Panc1 (cell line): ENCODE measurements at places on chromosomes 2 and 18.

- DNase-seq, result no peak
Measured at GRCh38 chr2:22454826-22455485, 930.0 kb upstream of the KLHL29 start.

- no peak for DNase-seq
Measured at GRCh38 chr2:99652862-99653261, 163.0 kb upstream of the REV1 start.

GRCh38 chr2:98157557-98157956, 70.6 kb downstream of the VWA3B start:
- DNase-seq, result no peak

DNA sequence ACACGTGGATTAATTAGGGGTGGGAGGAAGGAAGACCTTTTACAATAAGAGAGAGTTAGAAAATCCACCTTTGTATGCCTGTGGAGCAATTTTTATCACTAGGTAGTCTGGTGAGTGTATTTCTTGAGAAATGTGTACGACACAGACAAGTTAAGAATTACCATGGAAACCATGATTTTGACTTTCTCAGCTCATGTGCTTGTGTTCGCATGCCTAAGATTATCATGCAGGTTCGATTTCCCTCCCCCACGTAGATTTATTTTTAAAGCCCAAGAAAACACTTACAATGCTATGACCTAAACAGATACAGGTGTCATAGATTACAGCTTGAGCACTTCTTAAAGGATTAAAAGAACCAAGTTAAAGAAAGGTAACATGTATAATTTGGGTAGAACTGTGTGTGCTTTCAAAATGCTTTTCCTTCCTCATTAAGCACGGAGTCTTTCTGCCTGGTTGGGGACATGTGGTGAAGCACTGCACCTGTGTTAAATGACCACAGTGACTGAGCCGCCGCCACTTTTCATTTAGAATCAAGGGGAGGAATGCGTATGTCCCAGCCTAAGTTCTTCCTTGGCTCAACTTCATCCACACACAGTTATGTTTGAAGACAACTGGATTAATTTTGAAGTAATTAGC, 16.6 kb downstream of the SERTAD2 start:
- DNase-seq, result no peak

DNA sequence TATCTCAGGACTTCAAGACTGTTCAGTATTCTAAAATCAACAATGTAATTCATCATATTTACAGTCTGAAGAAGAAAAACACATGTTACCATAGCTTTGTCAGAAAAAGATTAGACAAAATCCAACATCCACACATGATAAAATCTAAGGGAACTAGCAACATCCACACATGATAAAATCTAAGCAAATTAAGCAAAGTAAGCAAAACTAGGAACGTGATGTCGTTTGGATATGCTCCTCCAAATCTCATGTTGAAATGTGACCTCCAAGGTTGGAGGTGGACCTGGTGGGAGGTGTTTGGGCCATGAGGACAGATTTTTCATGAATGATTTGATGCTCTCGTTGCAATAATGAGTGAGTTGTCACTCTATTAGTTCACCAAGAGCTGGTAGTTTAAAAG, 717.3 kb upstream of the HS6ST1 start:
- no peak for DNase-seq

DNA sequence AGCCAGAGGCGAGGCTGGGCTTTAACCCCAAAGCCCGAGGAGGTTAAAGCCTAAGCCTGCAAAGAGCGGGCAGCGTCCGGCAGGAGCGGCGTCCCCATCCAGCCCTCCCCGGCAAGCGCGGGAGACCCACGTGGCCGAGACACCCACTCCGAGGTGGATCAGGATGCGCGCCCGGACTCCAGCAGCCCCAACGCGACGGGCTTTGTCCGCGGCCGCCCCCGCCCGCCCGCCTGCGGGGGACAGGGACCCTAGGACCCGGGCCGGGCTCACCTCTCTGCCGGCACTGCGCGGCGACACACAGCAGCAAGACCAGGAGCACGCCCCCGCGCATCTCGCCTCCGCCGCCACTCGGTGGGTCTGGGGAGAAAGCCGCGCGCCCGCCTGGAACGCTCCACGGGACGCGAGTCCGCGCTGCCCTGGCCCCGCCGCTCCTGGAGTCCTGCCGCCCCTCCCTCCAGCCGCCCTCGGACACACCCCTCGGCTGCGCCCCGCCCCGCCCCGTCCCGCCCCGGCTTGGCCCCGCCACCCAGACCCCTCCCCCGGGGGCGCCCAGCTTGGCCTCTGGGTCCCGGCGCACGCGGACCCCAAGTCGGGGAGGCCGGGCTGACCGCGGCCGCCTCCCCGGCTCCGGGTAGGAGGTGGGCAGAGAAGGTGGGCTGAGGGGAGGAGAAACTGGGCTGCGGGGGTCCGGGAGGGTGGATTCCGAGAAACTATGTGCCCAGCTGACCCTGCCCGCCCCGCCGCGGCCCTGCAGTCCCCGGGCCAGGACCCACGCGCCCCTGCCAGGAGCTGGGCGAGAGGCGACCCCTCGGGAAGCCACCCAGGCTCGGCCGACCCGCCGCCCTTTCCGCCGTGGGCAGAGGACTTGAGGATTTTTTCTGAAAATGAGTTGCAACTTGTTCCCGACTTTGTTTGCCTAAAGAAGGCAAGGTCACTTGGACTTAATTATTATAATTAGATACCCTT, at the start of gene LAMA1:
Gene LAMA1 (minus strand): TSS at position 408 of the 966 bp plus-strand sequence. CDS start 77 bp downstream, at position 331.
- DNase-seq, result no peak

- DNase-seq, result no peak
Measured at GRCh38 chr2:213098612-213099011, 52.8 kb downstream of the IKZF2 start.

DNA sequence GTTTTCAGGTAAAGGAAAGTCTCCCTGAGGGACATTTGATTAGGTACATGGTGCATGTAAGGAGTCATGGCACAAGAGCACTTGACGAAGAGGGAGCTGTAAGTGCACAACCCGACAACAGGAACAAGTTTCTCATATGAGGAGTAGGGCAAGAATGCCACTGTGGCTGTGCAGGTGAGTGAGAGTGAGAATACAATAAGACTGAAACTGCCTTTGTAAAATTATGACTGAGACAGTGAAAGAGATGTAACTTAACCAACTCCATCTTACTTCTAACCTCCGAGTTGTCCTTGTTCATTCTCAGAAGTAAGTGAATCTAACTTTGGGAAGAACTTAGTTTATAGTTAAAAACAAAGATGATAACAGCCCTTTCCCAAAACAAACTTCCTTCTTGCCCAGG, 1025.8 kb upstream of the CNTNAP5 start:
- DNase-seq, result no peak

DNA sequence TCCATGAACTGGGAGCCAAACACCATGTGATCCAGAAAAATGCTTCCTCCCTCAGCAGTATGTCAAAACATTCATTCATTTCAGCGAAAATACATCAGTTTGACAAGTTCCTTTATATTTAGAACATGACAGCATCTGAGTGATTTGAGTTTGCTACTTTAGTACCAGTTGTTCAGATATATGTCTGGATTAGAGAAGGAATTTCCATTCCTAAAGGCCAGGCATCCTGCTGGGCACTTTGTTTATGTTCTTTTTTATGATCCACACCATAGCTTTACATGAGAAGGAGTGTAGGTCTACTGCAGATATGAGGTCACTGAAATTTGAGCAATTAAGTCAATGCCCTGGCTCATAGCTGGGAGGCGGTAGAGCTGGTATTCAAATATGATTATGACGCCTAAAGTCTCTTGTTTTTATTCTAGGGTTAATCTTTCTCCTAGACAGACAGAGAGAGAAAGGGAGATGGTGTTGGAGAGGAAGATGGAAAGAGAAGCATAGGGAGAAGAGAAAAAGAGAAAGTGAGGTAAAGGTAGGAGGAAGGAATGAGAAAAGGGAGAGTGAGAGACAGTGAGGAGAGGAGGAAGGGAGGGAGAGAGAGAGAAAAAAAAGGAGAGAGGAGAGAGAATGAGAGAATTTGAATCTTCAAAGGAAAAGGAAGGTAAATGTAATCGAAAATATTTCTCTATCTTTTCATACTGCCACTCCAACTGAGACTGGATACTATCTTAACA, 839.5 kb upstream of the FANCL start:
- DNase-seq, result no peak

DNA sequence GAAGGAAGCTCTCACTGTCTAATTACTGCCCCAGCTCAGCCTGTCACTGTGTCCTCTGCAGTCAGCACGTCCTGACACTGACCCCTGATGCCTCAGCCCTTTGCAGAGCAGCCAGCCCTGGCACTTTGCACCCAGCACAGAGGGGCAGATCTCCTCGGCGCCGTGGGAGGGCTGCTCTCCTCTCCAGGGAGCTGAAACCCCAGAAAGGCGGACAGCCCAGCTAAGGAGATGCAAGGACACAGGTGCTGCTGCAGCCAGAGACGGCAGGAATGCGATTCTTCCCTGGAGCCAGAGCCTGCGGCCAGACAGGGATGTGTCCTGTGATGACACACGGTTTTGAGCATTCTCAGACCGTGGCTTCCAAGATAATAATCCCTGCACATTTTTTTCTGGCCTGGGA, 34.5 kb upstream of the SIX3 start:
- DNase-seq, result no peak

- no peak for DNase-seq
Measured at GRCh38 chr2:38892819-38893218, 3.1 kb downstream of the ARHGEF33 start.

DNA sequence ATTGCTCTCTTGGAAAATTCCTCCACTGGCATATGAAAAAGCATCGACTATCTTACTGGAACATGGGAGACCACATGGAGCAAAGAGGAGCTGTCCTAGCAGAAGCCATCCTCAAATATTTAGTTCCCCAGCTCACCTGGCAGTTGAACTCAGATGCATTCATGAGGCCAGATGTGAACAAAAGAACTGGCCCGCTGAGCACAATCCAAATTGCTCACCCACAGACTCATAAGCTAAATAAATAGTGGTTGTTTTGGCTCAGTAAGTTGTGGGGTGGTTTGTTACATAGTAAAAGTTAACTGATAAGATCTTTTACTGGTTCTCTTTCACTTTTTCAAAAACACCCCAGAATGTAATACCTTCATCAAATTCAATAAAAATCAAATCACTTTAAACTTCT, 108.6 kb upstream of the CWC22 start:
- DNase-seq, result no peak

GRCh38 chr2:186477790-186478189, 8.3 kb upstream of the ZC3H15 start:
- DNase-seq, result no peak

DNA sequence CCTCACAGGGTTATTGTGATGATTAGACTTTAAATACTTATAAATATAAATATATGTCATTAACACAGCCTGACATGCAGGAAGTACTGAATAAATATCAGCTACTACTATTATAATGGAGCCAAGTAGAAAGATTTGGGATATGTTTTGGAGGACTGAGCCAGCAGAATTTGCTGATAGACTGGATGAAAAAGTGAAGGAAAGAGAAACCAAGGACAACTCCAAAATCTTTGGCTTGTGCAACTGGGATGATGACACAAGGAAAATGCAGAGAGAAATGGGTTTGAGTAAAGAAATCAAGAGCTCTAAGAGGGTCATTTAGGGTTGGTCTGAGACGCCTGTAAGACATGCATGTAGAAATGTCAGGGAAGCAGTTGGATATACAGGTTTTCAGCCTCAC, 15.6 kb downstream of the ADD2 start:
- no peak for DNase-seq

DNA sequence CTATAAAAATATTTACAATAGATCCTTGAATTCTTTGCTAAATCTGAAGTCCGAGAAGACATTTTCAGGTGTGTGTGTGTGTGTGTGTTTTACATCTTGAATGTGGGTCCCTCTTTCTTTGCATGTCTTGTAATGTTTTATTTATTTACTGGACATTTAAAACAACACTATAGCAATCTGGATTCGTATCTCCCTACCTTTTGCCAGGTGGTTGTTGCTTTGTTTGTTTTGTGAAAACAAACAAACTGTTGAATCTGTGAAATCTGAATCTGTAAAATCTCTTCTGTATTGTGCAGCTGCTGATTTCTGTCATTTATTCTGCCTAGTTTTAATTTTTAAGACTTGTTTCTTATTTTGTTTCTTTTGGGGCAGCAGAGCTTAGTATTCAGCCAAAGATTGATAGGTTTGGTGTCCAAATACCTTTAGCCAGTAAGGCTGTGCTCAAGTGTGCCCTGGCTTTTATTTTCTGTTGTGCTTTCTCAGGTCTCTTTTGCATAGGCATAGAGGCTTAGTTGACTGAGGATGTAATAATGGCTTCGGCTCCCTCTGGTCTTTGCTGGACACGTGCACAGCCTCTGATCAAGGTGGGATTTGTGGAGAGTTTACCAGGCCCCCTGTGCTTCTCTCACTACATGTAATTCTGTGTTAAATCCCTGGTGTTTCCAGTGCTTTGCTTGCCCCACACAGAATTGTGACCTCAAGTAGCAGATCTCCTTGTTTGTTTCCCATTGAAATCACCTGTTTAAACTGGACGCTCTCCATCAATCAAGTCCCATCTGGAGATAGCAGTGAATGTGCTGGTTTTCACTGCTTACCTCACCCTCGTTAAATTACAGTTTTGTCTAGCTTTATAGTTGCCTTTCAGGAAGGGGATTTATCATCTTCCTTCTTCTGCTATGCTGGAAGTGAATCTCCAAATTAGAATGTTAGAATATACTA, 71.1 kb downstream of the BIRC6 start:
- DNase-seq, result no peak
